ENCODE measurements at places on chromosomes 4 and X.

- no peak for DNase-seq
Observed at GRCh38 chrX:133674726-133675470, 259.6 kb upstream of the GPC4 start.

GRCh38 chr4:149825336-149825735, 9.7 kb upstream of the IQCM start:
- no peak for DNase-seq

DNA sequence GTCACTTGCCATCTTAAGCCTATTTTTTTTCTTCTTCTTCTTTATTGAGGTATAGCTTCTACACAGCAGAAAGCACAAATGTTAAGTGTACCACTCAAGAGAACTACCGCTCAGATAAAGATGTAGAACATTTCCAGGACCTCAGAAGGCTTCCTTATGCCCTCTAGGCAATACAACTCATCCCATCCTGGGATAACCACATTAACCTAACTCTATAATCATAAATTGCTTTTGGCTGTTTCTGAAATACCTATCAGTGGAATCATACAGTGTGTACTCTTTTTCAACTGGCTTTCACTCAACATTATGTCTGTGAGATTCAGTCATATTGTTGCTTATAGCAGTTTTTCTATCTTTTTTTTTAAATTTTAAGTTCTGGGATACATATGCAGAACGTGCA, 51.7 kb downstream of the ARFIP1 start:
- peak; percentile 54 for DNase-seq

- no peak for DNase-seq
Observed at GRCh38 chrX:56505866-56506265, 57.6 kb upstream of the UBQLN2 start.

GRCh38 chrX:152861116-152861515, 30.3 kb downstream of the NSDHL start:
- no peak for DNase-seq

DNA sequence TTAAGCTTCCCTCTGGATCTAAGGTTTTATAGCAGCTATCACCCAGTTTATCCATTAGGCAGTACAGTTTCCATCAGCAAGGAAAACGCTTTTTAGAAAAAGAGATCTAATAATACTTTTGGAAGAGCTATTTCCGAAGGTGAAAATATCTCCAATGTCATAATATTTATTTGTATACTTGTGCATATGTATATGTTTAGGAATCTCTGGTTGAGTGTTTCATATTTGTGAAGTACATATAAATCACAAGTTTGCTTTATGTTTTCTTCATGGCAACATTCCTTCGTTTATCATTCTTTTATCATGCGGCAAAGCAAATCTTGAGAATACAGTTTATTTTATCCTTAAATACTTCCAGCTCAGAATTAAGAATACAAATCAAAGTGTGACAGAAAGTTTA, 6.2 kb upstream of the PCDH18 start:
- no peak for DNase-seq

DNA sequence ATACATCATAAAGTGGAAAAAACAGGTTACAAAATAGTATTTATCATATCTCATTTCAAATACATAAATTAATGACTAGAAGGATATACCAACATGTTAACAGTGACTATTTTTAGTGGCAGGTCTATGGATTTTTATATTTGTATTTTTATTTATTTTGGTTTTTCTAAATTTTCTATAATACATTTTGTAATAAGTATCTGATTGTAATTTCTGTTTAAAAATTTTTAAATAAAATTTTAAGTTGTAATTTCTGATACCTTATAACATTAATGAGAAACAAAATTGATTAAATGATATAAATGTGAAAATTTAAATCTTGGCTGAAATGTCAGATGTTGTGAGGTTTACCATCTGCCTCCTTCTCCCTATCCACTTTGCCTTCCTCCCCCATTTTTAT, 2.5 kb downstream of the NONO start:
- no peak for DNase-seq

DNA sequence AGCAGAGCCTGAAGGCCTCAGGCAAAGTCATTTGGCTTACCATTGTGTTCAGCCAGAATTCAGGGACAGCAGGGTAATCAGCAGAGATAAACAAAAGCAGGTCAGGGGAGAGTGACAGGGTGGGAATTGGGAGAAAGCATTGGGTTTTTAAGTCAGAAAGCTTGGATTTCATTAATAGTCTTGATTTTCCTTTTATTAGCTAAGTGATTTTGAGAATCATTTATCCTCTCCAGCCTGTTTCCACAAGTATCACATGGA, 410.1 kb downstream of the HNRNPD start:
- no peak for DNase-seq

- DNase-seq, result no peak
Observed at GRCh38 chrX:111507933-111508332, 3.5 kb upstream of the SERTM2 start.

GRCh38 chr4:126604268-126604867, 1028.4 kb upstream of the INTU start:
- peak; percentile 18 for DNase-seq

DNA sequence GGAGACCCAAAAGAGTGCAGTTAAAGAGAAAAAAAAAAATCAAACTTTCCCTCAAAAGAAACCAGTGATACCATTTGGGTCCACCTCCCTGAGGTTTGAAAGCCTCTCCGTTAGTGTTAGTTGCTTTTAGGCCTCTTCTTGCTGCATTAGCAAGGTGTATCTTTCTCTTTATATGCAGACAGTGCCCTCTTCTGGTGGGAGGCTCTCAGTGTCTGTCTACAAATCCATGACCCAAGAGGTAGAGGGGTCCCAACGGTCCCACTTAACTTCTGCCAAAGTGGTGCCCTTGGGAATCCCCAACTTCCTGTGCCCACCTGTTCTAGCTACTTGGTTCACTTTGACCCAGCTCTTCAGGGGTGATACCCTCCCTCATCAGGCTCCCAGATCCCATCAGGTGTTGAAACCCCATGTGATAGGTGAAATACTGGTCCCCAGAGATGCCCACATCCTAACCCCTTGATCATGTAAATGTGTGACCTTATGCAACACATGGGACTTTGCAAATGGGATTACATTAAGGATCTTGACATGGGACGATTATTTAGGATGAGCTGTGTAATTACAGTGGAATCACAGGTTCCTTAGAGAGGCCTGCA, 63.7 kb upstream of the CD99 start:
- DNase-seq, result no peak

- DNase-seq, result no peak
Observed at GRCh38 chr4:152451496-152451895, 84.4 kb downstream of the FBXW7 start.

GRCh38 chrX:6228720-6229119, at the start of gene NLGN4X:
TSS of gene NLGN4X (minus strand) at chrX:6228867. CDS start at chrX:6151466, 77,401 bp downstream.
- no peak for DNase-seq

- DNase-seq, result no peak
Observed at GRCh38 chr4:21102667-21103066, 402.4 kb downstream of the PACRGL start.

DNA sequence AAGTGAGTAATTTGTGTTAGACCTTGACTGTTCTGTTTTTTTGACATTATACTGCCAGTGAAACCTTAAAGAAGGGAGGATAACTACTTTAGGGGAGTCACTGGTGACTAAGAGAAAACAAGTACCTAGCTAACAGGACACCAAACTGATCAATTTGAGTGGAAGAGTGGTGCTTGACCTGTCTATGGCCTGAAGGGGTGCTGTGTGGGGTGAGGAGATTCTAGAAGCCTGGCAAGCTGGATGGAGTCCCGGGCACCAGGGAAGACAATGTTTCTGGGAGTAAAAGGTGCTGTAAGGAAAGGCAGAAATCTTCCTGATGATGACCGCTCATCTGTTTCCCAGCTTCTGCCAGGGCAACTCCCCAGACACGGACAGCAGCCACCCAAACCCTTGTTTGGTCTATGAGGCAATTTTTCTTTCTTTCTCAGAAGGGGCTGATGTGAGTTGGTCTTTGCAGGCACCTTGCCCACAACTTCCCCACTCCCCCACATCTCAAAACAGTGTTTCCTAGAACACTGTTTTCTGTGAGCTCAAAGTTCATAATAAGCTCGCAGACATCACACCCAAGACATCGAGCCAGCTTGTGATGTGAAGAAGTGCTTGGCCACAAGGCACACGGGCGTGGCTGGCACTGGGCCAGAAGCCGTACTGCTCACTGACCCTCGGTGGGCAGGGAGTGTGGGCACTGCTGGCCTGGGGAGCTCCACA, 4.6 kb downstream of the TXK start:
- DNase-seq, result no peak

DNA sequence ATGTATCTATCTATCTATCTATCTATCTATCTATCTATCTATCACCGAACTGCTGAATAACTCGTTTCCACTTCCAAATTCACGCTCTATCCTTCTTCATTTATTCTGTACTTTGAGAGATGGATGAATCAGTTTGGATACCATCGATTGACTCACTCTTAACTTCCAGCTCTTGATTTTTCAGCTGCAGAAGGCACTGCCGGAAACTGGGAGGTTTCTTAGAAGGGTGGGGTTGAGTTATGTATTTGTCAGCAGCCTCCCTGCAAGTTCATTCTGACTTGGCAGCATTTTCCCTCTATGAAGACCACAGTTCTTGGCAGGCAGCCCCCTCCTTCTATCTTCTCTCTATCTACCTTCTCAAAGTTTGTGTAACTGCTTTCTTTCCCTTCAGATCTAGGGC, 112.0 kb upstream of the MAGEB18 start:
- no peak for DNase-seq

DNA sequence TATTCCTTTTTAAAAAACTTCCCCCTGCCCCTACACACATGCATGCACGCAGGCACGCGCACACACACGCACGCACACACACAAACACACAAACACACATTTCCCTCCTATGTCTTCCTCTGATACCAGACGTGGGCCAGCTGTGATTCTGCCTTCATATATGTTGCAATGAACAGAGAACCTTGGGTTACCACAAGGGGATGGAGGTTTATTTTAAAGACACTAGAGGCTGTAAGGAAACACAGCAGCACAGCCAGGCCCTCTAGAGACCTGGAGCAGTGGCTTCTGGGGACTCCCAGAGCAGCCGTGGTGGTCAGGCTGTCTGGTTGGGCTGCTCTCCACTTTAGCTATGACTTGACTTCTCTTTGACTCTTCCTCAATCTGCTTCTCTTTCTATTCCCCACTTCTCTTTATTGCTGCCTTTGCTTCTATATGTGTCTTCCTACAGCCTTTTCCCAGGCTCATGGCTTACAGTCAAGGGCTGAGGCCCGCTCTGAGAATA, 3.2 kb upstream of the TLR10 start:
- DNase-seq, result no peak

DNA sequence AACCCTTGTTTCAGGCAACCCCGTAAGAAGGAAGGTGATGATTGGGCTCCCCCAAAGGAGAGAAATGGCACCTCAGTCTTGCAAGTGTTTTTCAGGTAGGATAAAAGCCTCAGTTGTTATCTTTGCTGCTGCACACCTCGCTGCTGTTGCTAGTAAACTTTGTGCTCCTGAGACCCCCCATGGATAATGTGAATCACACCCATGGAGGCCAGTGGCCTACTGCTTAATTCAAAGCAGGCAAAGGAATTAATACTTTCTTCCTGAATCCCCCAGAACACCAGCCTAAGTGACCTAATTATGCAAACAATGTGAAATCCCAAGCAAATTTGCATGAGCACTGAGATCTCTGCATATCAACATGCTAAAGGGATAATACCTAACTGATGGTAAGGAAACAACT, 337.5 kb downstream of the GRIA2 start:
- no peak for DNase-seq

DNA sequence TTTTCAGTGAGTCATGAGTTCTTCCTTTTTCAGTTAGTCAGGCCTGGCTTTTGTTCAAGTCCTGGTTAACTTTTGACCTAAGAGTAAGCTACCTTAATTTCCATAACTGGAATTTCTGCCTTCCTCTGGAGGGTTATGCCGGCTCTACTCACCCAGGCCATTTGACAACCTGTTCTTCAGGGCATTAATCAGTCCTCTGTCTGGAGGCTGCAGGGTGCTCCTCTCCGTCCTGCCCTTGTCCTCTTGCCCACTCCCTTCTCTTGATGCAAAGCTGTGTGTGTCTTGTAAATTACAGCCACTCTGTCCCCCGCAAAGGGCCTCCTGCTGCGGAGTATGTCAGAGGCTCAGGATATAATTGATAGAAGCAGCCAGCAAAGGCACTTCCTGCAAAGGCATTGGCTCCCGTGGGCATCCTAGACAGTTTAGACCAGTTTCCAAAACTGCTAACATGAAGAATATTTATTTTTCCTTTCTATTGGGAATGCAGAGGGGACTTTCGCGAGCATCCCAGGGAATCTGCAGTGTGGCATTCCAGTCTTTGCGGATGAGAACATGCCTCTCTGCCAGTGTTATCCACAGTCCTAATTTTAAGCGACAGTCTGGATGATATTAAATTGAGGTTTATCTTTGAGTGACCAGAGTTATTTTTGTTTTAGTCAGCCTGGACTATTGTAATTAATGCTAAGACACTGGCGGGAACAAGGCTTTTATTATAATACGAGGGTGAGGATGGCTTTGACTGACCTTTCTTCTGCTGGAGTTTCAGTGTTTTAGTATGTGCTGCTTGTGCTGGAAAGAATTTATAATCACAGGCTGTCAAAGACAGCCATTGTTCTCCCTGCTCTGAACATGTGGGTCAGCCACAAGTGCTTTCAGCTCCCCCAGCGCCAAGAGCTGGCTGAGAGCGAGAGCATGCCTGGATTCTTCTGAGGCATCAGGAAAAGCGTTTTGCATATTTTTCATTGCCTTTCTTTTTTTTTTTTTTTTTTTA, 74.2 kb downstream of the LIMCH1 start:
- DNase-seq, result no peak

GRCh38 chr4:105133976-105134375, 12.7 kb upstream of the TET2 start:
- no peak for DNase-seq

DNA sequence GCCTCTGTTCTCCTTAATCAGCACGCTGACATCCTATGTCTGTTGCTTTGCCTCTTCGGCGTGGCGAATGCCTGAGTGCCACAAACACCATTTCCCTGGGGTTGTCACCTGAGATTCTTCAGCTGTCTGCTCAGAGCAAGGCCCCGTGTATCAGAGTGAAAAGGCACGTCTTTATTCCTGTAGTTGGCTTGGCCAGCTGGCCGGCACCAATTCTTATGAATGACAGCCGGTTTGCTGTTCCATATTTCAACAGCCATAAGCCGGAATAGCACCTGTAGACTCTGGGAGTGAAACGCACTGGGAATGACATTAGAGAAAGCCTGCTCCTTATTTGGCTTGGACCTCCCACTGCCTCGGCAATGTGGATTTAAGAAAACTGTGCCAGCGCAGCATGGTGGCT, 89.3 kb downstream of the MGST2 start:
- DNase-seq, result no peak

- DNase-seq, result peak; percentile 61
Observed at GRCh38 chr4:78776729-78777575, 802 bp downstream of the BMP2K start.

DNA sequence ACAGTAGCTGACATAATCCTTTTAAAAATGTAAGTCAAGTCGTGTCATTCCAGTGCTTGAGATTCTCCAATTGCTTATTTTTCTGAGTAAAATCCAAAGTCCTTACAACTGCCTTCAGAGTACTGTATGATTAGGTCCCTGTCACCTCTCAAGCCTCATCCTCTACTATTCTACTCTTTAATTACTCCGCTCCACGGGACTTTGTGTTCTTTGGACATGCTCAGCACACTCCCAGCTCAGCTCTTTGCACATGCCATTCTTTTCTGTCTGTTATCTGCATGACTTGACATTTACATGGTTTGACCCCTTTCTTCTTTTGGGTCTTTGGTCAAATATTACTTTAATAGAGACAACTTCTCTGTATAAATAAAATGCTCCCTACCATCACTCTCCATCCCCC, 15.1 kb downstream of the FAM47E start:
- no peak for DNase-seq

All from HFFc6 (cell line).